CD4-positive, alpha-beta T cell treated with Interferon gamma for 1 hour (primary cell): ENCODE measurements at places on chromosomes 4 and X.

GRCh38 chr4:8349664-8350236 is 80.2 kb downstream of the HTRA3 start:
- no peak for DNase-seq

DNA sequence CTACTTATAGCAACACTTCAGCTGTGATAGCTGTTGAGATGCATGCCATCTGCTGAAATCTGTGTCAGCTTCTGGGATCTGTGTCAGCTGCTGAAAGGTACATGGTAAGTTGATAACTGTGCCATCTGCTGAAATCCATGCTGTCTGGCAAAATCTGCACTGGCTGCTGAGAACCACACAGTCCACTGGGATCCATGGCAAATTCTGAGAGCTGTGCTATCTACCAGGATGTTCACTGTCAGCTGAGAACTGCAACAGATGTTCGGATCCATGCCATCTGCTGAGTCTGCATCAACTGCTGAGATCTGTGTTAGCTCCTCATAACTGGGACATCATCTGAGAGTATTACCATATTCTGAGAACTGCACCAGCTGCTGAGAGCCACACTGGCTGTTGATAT is 430.5 kb upstream of the POU3F4 start:
- DNase-seq = no peak

DNA sequence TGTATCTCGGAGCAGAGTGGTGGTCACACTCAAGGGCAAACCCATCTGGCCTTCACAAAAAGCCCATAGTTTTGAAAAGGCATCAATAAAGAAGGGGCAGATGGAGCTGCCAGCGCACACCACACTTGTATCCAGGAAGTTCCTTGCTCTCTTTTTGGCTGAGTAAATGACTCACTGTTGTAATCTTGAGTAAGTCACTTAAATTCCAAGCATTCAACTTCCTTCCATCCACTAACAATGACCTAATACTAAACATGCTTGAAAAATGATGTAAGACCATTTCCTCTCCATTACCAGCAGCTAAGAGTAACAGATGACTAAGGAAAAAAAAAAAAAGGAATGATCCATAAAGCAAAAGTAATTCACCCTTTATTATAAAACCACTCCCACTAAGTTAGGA is 32.4 kb upstream of the MYOZ2 start:
- DNase-seq = peak; percentile 2

- no peak for DNase-seq
Observed at GRCh38 chr4:143054971-143055370, 129.7 kb upstream of the USP38 start.

DNA sequence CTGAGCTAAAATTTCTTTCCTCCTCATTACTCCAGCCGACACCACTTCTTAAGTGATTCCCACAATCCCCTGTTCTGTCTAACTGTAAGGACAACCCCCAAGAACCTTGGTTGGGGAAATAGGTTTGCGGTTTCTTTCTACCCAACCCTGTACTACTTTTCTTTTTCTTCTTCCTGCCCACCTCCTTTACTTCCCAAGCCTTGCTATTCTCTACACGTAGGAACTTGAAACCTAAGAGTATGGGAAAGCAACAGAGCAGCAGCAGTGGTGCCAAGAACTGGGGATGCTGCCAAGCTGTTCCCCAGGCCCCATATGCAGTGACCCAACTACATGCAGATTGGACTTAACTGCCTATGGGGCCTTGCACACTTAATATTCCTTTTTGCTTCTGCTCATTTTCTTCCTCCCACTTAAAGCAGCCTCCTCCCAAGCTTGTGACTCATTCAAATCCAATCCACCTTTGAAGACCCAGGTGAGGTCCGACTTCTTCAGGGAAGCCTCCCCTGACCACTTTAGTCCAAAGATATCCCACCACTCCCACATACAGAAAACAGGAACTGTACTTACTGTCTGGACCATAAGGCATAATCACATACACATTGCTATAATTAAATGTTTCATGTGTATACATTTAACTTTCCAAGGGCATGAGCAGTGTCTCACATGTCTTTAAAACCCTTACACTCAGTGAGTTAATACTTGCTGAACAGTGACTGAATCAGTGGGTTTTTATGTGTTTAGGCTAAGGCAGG is 1.7 kb downstream of the FAM120C start:
- no peak for DNase-seq

GRCh38 chr4:179195887-179196286 is 1753.7 kb upstream of the AGA start:
- no peak for DNase-seq

DNA sequence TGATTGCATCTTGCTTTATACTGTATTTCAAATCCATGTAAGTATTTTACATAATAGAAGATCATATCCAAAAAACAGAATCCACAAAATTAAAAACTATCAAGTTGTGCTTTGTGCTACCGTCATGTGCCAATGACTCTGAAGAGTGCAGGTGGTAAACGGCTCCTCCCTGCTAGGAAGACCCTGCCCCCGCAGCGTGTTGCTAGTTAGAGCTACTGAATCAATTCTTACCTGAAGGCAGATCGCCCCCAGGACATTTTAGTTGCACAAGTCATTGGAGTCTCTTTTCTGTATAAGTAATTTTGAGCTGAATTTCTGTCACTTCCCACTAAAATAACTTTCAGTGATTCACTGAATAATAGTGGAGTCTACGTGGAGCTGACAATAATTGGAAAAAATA is 599.5 kb upstream of the ZFP42 start:
- DNase-seq = no peak
